ENCODE measurements at places on chromosomes 12 and 14.
A peak's percentile ranks its signal among the peaks of the same experiment; 100 is the strongest.

DNA sequence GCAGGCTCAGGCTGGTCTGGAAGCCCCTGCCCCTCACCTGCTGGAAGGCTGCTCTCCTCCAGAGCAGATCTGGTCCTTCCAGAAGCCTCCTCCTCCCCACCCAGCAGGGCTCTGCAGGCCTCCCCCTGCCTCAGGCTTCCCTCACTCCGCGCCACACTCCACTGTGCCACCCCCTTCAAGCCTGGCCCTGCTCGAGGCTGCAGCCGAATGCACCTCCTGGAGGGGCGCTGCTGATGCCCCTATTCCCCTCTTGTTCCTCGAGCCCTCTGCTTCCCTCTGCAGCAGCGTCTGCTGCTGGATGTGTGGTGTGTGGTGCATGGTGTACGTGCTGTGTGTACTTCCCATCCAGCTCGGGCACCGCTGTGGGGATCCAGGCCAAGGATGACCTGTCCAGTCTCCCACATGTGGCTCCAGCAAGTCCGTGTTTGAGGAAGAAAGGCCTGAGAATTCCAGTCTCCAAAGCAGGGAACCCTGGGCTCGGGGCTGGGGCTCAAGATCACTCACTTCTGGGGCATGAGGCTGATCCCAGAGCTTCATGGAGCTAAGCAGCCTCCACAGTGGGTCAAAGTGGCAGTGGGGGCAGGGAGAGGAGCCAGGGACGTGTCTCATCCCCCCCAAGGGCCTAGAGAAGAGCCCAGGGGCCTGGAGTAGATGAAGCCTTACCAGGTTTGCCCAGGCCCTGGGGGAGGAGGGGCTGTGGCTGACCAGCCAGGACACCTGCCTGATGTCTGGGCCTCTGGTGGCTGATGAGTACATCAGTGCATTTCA, 136.0 kb upstream of the C14orf180 start:
- DNase-seq, result peak; percentile 6

GRCh38 chr12:80791863-80792262, 75.2 kb downstream of the MYF5 start:
- DNase-seq, result no peak

GRCh38 chr12:11106288-11106687, 14.2 kb upstream of the TAS2R43 start:
- DNase-seq, result no peak

GRCh38 chr12:63064080-63064479, 86.9 kb downstream of the AVPR1A start:
- no peak for DNase-seq

GRCh38 chr12:96271469-96272199, 77.5 kb downstream of the ELK3 start:
- DNase-seq, result no peak

DNA sequence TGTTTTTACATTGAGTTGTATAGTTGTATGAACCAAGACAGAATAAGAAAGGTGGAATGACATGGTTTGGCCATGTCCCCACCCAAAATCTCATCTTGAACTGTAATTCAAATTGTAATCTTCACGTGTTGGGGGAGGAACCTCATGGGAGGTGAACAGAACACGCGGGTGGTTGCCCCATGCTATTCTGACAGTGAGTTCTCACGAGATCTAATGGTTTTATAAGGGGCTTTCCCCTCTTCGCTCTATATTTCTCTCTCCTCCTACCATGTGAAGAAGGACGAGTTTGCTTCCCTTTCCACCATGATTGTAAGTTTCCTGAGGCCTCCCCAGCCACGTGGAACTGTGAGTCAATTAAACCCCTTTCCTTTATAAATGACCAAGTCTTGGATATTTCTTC, 25.3 kb downstream of the DDHD1 start:
- no peak for DNase-seq

- DNase-seq, result no peak
These were observed 16.5 kb downstream of the MYO1A start for GRCh38 chr12:57033431-57033830.

DNA sequence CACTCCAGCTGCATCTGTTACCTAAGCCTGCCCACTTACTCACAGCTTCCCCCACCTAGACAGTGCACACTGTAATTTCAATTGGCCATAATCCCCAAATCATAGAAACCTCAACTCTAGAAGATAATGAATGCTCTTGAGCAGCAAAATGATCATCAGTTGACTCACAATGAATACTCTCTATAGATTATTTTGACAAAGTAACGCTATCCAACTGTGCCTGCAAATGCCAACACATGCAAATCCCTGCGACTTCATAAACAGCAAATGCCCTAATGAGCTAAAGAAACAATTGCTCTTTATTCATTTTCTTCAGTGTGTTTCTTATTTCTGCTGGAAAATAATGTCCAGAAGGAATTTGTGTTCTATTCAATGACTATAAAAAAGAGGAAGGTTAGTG, 319.5 kb downstream of the PAWR start:
- DNase-seq, result no peak

All from activated T-helper 2 cell treated with anti-CD3 and anti-CD28 coated beads, Interferon-gamma antibody, Interleukin-2, Interleukin-4, amounts not matched to agents 10 μg/mL and 5 μg/mL and 100 μg/mL, durations not matched to agents 14 hours and 24 hours and 36 hours (primary cell).